Common myeloid progenitor, CD34-positive (primary cell): ENCODE measurements at places on chromosomes 12 and 14.

DNA sequence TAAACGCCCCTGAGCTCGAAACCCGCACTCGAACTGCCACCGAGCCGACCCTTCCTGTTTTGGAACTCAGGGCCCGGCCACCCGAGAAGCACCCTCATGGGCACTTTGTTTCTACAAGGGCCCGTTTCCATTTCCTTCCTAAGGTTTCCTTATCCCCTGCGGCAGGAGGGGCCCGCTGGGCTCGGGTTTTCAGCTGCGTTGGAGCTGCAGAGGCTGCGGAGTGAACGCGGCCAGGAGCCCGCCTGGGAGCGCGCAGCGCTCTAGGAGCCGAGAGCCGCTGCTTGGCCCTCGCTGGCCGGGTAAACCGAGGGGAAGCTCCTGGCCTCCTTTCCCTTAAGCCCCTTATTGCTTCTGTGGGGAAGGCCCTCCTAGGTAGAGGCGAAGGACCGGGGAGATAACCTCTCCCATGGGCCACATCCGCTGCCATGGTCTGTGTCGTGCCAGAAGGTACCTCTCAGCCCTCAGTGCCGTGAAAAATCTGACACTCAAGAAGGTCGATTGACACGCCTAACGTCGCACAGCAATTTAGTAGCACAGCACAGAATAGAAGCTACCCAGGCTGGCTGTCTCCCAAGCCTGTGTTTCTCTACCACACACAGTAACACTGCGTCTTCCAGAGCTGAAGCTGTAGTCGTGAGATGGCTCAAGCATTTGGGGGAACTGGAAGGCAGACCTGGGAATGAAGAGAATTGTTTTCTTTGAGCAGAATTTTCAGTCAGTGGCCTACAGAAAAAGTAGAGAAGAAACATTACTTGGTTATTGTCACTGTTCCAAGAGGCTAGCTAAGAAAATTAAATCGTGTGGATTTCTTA, 12.9 kb upstream of the CALM1 start:
- peak; percentile 74 for DNase-seq

GRCh38 chr12:67891596-67891995, 97.7 kb upstream of the IFNG-AS1 start:
- DNase-seq, result no peak

DNA sequence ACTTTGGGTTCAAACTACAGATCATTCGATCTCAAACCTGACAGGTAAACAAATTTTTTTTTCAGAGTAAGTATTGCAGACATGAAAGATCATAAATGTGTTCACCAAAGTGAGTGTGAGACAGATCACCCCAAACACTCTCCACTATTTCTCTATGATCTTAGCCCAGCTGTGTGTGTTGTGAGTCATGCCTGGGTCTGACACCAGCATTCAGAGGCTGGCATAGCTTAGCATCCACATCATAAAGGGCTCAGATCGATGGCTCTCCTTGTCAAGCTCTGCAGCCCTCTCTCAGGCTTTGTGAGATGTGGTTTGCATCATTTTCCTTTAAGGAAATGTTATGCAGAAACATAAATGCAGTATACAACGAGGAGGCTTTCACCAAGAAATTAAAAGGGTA, 164.9 kb downstream of the ETV6 start:
- peak; percentile 84 for DNase-seq

DNA sequence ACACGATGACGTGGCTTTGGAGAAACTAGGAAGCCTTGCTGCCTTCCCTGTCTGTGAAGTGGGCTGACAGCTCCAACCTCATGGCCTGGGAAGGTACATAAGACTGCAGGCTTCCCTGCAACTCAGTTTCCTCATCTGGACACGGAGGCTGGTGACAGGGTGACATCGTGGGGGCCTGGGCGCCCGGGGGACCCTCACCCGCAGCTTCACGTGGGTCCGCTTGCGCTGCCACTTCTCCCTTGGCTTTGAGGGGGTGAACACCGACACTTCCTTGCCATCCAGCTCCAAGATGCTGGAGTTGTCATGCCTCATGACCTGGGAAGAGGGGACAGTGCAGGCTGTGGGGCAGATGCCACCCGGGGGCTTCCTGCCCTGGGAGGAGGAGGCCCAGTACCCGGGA, 7.6 kb downstream of the ARL6IP4 start:
- DNase-seq, result no peak

- DNase-seq, result no peak
Measured at GRCh38 chr14:90426663-90427062, 29.8 kb downstream of the CALM1 start.

GRCh38 chr14:73630009-73630780, 14.6 kb upstream of the DNAL1 start:
- no peak for DNase-seq

- DNase-seq, result peak; percentile 91
Measured at GRCh38 chr14:61720294-61720661, 25.0 kb downstream of the HIF1A start.

GRCh38 chr12:33044447-33044846, 147.9 kb upstream of the PKP2 start:
- DNase-seq, result no peak

- peak; percentile 11 for DNase-seq
Measured at GRCh38 chr14:47102472-47102871, 450.9 kb upstream of the RPL10L start.

- no peak for DNase-seq
Measured at GRCh38 chr12:1836854-1837421, 16.6 kb downstream of the LRTM2 start.

DNA sequence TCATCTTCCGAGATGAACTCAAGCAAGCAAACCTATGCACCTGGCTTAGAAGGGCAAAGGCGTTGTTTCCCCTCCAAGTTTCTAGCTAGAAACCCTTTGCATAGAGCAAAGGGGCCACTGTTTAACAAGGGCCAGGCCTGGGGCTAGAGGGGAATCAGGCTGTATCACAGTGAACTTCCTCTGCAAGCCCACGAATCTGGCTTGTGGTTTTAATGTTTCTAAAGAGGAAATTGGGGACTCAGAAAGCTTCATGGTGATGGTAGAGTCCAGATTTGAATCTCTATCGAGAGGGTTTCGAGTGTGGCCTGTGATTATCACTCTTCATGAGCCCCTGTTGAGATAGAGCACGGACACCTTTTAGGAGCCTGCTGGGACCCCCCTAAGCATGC, 189.9 kb downstream of the VRK1 start:
- DNase-seq, result peak; percentile 63

GRCh38 chr14:62179367-62180018, 417.3 kb downstream of the SNAPC1 start:
- DNase-seq, result peak; percentile 52

- no peak for DNase-seq
Measured at GRCh38 chr12:117622741-117623140, 261.3 kb upstream of the NOS1 start.

- DNase-seq, result no peak
Measured at GRCh38 chr14:100654025-100654813, 67.0 kb upstream of the BEGAIN start.

DNA sequence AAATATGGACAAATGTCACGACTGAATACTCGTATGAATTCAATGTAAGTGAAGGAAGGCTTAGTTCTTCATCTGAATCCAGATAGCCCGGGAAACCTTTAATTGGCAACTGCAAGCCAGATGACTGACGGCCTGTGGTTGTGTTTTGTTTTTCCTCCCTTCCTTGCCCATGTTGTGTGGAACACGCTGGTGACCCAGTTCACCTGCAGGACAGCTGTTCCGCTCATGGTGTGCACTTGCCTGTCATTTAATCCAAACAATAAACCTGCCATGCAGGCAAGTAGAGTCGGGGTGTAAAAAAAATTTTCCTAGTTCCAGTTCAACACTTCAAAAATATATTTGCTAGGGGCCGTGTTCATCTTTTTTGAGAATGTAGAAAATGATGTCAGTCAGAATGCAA, 88.0 kb downstream of the TMEM132D start:
- no peak for DNase-seq

GRCh38 chr12:120141336-120141735, 24.8 kb upstream of the RAB35 start:
- DNase-seq, result no peak

GRCh38 chr12:93772003-93772700, 95.0 kb downstream of the CRADD start:
- DNase-seq, result no peak

DNA sequence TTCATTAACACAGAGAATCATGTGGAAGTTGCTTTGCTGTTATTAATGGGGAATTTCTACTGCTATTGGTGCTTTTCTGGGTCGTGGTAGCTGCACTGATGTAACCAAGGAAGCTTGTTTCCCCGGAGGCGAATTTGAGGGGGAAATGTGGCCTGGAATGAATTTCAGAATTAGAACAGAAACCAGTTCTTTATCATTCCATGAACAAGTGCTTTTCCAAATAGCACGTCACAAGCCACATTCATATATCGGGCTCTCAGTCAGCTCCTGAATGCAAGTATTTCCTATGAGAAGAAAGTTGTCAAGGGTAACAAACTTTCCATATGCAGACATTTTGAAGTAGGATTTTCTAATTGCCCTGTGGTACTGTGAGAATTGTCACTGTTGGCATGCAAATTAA, 1353.2 kb downstream of the AACS start:
- no peak for DNase-seq

DNA sequence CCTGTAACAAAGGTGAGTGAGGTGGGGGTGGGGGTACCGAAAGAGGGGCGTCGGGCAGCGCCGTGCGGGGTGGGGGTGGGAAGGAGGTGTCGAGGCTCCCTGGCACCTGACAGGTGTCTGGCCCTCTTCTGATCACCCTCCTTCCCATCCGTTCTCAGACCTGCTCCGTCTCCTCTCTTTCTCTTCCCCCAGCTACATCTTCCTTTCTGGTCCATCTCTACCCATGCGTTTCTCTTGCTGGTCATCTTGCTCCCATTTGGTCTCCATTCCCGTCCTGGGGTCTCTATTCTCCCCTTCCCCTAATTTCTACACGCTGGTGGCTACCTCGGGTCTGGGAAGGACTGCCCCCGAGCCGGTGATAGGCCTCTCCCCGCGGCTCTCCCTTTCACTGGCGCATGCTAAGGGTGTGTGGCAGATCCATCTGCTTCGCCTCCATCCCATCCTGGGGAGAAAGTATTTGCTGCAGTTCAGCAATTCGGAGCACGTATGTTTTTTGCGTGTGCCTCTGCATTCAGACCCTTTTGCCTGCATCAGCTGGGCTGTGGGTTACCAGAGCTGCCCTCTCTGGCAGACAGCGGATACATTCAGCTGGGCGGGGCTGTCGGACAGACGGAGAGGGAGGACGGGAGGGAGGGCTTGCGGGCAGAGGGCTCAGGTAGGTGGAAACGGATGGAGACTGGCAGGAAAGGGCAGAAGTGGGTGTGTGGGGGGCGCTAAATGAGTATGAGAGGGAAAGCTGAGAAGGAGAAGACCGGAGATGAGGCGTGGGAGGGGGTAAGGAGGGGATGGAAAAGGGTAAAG, 730 bp downstream of the CLSTN3 start:
- DNase-seq, result peak; percentile 50

DNA sequence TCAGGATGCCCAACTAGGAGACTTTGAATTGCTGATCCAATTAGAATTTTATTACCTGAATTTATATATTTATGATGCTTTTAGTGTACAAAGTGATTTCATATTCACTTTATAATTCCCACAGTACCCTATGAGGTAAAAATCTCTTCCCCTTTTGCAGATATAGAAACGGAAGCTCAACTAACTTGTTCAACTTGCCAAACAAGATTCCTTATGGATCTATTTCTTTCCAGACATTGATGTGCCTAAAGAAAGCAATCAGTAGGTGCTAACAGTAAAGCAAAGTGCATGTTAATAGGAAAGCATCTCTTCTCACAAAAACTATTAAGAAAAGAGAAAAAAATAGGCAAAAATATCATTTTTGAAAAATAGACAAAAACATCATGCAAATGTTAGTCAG, 65.9 kb upstream of the PPP1R12A start:
- DNase-seq, result no peak

- peak; percentile 94 for DNase-seq
Measured at GRCh38 chr14:68210729-68211299, 391.2 kb downstream of the RAD51B start.

GRCh38 chr14:73859145-73859544, 7.5 kb downstream of the PTGR2 start:
- DNase-seq, result no peak

- DNase-seq, result no peak
Measured at GRCh38 chr14:40983604-40984003, 623.1 kb upstream of the LRFN5 start.

- DNase-seq, result no peak
Measured at GRCh38 chr14:67963960-67964812, 144.6 kb downstream of the RAD51B start.

GRCh38 chr12:24996102-24996797, 47.3 kb upstream of the BCAT1 start:
- DNase-seq, result no peak

DNA sequence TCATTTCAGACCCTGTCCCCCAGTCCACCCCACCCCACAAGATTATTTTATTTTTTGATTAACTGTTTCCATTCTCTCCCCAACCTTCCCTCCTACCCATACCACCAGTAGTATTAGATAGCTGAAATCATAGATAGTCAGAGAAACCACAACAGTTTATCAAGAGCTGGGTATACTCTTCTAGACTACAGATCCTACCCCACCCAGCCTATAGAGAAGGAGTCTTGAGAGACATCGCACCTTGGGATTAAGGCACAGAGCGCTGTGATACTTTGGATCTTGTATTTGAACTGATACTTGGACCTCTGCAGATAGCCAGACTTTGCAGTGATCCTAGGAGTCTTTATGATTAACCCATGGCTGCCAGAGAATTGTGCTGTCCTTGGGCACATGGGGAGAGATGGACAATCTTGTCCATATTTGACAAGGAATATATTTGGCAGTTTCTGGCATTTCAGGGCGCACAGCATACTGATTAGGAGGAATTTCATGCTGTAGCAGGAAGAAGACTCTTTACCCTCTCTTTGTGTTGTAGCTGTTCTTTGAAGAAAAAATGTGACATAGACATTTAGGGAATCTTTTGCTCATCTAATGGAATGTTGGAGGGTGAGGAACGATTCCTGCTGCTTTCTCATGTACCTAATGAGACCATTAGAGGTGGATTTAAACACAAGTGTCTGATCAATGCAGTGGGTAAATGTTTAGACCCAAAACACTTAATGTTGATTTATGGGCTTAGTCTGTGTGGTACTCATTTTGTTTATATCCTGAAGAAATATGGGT, 982 bp downstream of the RBMS2 start:
- no peak for DNase-seq

GRCh38 chr14:45284802-45285201, 31.8 kb upstream of the MIS18BP1 start:
- DNase-seq, result no peak

- peak; percentile 68 for DNase-seq
Measured at GRCh38 chr14:100677554-100678468, 48.9 kb upstream of the DLK1 start.

GRCh38 chr14:54877015-54877702, 25.5 kb downstream of the GCH1 start:
- DNase-seq, result peak; percentile 46
